Epithelial cell of esophagus (primary cell): ENCODE measurements at places on chromosomes 4 and X.

- no peak for DNase-seq
Observed at GRCh38 chr4:3830774-3831528, 64.8 kb downstream of the ADRA2C start.

GRCh38 chr4:181859439-181859838, 383.8 kb upstream of the TENM3 start:
- no peak for DNase-seq

DNA sequence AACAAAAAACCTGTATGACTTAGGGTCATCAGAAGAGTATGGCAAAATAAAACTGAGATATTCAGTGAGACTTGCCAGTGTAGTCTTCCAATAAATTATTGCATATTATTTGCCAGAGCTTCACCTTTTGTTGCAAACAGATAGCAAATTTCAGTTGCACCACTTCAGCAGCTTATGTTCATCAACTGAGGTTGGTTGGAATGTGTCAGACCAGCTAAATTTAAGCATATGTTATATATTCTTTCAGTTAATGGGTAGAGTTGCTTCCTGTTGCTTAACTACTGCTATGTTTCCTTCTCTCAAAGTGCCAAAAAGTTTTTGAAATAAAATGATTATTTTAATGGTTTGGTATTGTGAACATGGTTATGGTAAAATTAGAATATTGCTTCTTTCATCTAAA, 61.5 kb downstream of the GALNT7 start:
- no peak for DNase-seq

GRCh38 chr4:151043803-151044515, 28.9 kb upstream of the LRBA start:
- DNase-seq: peak; percentile 30

GRCh38 chrX:69138512-69138911, 26.7 kb downstream of the PJA1 start:
- DNase-seq: no peak

DNA sequence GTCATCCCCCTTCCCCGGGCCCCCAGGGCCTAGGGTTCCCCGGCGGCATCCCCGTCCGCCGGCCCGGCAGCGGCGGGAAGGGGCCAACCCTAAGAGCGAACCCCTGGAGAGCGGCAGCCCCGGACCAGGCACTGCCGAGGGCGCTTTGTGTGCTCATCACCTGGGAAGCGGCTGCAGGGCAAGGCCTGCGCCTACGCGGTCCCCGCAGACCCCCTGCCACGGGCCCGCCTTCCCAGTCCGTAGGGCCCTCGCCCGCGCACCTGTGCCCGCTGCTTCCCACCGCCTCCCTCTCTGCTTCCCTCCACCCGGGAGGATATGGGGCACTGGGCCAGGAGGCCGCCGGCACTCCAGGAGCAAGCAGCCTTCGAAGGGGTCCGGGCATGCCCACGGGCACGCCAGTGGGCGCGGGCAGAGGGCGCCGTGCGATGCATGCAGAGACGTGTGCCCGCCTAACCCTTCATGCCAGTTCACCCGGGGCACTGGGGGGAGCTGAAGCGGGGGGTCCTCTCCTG, 2.6 kb downstream of the FLNA start:
- DNase-seq: peak; percentile 36

DNA sequence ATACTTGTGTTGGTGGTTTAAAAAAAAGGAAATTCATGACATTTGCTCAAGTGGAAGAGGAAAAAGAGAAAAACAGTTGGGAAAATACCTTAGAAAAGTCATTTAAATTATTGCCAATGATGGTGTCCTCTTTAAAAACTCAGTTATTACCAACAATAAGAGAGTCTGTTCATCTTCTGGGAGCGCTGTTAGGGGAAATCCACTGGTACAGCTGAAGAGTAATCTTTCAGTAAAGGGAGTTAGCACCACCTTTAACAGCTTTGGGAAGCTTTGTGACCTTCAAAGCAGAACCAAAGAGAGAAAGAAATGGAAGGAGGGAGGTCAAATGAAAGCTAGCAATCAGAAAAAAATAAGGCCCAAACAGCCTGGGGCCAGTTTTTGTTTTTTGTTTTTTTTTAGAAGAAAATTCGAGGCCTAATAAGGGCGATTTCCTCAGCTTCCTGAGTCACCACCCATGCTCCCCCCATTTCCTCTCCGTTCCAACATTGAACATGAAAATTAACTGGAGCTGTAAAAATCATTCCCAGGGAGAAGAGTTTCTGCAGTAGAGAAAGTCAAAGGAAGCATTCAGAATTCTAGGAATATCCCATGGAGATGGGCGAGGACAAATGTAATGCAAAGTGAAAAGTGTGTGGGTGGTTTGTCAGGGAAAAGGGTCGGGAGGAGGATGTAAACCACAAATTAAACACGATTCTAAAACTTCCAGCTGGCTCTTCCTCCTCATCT, 115.1 kb downstream of the SH3KBP1 start:
- peak; percentile 2 for DNase-seq

GRCh38 chrX:53421125-53421524, 1.3 kb downstream of the SMC1A start:
- DNase-seq: no peak

DNA sequence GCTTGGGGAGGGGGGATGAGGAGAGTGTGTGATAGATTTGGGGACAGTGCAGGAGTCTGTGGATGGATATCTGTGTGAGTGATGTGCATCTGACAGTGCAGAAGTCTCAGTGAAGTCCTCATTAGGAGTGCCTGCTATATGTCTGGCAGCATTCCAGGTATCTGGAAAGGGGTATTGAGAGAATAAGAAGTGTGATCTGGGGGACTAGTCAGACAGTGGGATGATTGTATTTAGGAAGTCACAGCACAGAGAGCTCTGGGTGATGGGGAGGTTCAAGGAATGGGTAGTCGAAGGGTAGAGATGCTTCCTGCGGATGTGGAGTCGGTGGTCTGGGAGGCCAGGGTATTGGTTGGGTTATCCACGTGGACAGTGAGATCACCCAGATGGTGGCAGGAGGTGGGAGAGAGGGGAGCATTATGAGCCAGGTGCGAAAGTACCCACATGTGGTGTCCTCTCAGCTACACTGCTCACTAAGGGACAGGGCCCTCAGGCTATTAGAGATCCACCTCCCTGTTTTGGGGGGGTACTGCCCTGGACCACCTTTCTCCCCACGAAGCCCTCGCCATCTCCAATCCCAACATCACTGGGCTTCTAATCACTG, 9.8 kb downstream of the MAGED2 start:
- DNase-seq: no peak

- no peak for DNase-seq
Observed at GRCh38 chrX:118271775-118272174, 74.1 kb upstream of the WDR44 start.

GRCh38 chr4:101708293-101709039, 82.1 kb upstream of the BANK1 start:
- peak; percentile 6 for DNase-seq
